Stimulated activated CD4-positive, alpha-beta T cell treated with anti-CD3 and anti-CD28 coated beads, Interleukin-1b, Interleukin-23, amount 100 ng/mL, for 1 hour (primary cell): ENCODE measurements at places on chromosomes 11 and 22.

- no peak for DNase-seq
Measured at GRCh38 chr22:33666279-33666960, 253.9 kb downstream of the LARGE1 start.

- no peak for DNase-seq
Measured at GRCh38 chr22:44862981-44863860, 110.8 kb downstream of the ARHGAP8 start.

DNA sequence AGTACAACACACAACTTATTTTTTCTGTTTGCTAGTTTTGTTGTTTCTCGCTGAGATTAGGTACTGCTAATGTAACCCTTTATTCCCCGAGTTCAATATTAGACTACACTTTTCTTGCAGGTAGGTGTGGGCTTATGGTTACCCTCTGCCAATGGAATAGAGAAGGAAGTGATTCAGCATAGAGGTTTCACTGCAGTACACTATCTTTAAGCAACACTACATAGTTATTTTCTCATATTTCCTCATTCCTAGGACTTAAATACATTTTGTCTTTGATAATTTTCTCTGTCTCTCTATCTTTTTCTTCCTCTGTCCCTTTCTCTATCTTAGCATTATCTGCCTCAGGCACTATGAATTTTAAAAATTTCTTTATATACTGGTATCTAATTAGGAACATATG lies 791.0 kb downstream of the FAM181B start:
- DNase-seq: no peak

GRCh38 chr11:134340354-134340964 lies 8.7 kb downstream of the GLB1L2 start:
- DNase-seq: no peak

- no peak for DNase-seq
Measured at GRCh38 chr11:35588627-35589026, 29.6 kb upstream of the FJX1 start.

- DNase-seq: no peak
Measured at GRCh38 chr11:10637731-10638151, 55.8 kb downstream of the IRAG1 start.

- DNase-seq: no peak
Measured at GRCh38 chr22:29343313-29343805, 27.9 kb upstream of the RASL10A start.

DNA sequence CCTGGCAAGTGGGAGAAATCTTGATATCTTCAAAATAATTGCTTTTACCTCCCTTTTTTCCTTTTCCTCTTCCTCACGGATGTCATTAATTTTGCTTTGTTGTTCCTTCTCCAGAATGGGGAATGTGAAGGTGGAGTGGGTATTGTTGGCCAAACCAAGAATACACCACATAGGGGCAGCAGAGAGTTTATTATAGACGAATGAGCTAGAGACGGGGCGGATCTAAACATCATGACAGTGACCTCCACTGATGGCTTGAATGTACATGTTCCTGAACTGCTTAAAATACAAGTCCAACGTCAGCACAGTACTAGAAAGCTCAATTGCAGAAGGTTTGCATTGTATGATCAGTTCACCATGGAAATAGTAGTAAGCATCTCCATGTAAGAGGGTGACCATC lies 122.3 kb upstream of the SNX19 start:
- no peak for DNase-seq

- no peak for DNase-seq
Measured at GRCh38 chr11:34799848-34800247, 116.3 kb downstream of the APIP start.

DNA sequence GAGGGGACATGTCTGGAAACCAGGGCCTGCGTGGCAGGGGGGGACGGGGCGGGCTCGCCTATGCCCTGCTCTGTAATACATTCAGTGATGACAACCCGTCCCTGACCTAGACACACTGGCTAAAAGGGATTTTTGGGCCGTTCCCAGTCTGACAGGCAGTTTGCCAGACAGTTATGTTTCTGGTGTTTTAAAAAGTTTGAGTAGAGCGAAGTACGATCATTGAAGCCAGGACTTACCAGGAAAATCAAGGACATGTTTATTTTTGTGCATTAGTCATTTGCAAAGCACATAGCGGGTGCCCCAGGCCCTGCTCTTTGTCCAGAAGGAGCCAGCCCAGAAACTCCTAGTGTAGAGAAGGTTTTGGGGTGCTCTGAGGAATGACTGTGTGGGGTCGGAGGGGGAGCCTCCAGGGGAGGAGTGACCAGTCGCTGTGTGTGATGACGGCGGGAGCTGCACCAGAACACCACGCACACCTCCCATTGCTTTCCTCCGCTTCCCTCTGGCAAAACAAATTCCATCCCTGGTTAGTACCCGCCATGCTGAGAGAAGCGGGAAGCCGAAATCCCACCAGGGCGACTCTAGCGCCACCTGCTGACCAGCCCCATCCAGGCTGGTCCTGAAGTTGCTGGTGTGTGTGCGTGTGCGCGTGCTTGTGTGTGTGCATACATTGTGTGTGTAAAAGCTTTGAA lies 50.8 kb downstream of the FBLN1 start:
- no peak for DNase-seq

- no peak for DNase-seq
Measured at GRCh38 chr11:76087749-76088148, 118.6 kb downstream of the WNT11 start.

- DNase-seq: no peak
Measured at GRCh38 chr11:25943777-25944661, 387.9 kb upstream of the ANO3 start.

DNA sequence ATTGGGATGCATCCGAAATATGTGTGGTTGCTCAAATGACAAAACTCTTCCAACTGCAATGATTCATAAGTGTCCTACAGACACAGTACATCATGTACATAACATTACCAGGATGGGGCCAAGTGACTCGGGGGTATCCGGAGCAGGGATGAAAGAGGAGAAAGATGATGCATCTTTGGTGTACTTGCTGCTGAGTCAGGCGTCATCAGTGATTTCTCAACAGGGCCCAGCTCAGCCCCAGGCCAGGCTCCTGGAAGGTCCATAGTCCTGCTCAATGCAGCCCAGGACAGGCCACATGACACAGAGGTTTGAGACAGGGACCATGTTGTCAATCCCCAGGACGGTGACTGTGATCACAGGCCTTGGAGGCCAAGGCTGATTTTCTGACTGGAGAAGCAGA lies 59.3 kb downstream of the GGTLC2 start:
- DNase-seq: no peak

DNA sequence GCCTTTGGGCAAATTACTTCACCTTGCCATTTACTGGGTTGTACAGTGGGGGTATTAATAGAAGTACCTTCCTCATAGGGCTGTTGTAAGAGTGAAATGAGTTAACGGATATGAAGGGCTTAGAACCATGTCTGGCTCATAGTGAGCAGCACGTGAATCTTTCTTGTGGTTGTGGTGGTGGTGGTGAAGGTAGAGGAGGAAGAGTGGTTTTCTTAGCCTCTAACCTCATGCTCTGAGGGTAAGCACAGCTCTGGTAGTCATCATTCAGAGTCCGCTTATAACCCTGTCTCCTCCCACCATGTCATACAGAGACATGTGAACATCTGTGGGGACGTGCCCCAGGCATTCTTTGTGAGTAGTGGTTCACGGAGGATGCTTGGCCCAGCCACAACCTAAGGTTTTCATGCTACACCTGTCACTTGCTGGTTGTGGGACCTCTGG lies 43.6 kb downstream of the TEAD1 start:
- DNase-seq: no peak

DNA sequence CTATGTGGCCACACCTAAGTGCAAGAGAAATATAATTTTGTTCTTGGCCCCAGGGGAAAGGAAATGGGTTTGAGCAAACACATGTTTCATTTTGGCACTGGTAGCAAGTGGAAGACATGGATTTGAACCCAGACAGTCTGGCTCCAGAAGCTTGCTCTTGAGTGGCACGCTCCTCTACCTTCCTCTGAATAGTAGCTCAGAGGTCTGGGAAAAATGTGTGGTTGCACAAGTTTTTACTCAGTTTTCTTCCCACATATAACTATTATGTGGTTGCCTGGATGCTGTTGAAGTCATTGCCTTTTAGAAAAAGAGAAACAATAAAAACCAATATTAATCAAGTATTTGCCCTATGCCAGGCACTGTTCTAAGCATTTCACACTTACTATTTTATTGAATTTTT lies 16.3 kb downstream of the PARVA start:
- DNase-seq: no peak

DNA sequence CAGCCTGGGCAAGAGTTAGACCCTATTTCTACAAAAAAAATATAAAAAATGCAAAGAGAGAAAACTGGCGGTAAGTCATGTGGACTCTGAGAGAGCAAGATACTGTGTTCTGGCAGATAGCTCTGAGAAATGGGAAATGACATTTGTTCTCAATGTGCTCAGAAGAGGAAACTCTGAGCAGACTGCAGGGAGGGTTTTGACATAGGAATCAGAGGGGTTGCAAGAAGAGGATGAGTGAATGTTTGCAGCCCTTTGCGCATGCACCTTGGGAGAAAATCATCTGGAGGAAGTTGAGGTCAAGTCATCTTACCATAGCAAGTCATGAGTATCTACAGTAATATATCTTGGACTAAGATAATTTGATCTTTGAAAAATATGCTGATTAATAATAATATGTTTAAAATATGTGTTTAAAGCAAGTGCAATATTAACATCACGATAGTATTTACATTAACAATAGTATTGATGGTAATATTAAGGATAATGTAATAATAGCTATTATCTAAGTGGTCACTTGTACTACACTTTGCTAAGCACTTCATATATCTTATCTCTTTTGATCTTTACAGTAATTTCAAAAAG lies 2.6 kb downstream of the ACER3 start:
- DNase-seq: no peak

- no peak for DNase-seq
Measured at GRCh38 chr22:29780748-29781676, 13.8 kb downstream of the UQCR10 start.

GRCh38 chr11:123559523-123559955 lies 94.9 kb downstream of the SCN3B start:
- DNase-seq: no peak

DNA sequence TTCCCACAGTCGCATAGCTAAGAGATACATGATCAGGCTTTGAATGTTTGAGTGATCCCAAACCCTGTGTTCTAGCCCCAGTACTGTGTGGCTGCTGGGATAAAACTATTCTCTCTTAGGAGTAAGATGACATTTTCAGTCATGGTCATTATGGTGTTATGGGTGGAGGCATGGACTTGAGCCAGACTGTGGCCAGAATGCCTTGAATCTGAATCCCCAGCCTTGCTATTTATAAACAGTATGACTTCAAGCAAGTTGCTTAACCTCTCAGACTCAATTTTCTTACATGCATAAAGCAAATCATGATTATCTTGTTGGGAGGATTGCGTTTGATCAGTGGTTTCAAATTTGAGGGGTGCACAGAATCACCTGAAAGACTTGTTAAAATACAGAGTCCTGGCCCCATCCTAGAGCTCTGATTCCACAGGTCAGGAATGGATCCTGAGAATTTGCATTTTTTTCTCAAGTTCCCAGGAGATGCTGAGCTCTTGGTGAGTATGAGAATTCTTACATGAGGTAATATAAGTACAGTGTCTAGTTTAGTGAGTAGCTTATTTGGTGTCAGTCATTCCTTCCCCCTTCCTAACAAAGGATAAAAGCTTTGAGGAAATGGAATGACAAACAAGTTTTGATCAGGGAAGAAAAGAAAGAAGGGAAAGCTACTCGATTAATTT lies 571.7 kb downstream of the METTL15 start:
- no peak for DNase-seq

GRCh38 chr11:69898123-69898522 lies 78.9 kb upstream of the FGF3 start:
- DNase-seq: no peak

DNA sequence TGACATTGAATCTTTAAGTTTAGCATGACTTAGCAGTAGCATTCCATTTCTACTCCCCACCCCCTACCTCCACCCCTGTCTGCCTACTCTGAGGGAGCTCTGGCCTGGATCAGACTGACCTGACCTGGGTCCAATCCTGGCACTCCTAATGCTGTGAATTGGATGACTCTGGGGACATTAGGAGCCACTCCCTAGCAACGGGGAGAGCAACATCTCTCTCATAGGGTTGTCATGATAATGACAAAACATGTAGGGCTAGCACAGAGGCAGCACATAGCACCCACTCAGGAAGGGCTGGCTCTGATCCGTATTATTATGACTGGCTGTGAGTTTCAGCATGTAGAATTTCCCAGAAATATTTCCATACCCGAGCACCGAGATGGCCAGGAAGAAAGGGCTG lies 40.5 kb downstream of the CABIN1 start:
- DNase-seq: no peak

- DNase-seq: no peak
Measured at GRCh38 chr22:30397656-30398635, 1.1 kb downstream of the SEC14L2 start.

DNA sequence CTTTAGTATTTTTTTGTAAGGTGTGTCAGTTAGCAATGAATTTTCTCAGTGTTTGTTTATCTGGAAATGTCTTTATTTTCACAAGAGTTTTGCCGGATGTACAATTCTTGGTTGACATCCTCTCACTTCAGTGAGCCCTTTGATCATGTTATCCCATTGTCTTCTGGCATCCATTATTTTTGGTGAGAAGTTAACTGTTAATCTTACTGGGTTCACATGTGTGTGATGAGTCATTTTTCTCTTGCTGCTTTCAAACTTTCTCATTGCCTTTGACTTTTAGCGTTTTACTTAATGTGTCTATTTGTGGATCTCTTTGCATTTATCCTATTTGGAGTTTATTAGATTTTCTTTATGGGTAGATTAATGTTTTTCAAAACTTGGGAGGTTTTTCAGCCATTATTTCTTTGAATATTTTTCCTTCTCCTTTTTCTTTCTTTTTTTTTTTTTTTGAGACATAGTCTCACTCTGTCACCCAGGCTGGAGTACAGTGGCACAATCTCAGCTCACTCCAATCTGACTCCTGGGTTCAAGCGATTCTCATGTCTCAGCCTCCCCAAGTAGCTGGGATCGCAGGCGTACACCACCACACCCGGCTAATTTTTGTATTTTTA lies 100.5 kb upstream of the RRM1 start:
- DNase-seq: no peak

- no peak for DNase-seq
Measured at GRCh38 chr11:118415062-118415738, 13.8 kb downstream of the ATP5MG start.

DNA sequence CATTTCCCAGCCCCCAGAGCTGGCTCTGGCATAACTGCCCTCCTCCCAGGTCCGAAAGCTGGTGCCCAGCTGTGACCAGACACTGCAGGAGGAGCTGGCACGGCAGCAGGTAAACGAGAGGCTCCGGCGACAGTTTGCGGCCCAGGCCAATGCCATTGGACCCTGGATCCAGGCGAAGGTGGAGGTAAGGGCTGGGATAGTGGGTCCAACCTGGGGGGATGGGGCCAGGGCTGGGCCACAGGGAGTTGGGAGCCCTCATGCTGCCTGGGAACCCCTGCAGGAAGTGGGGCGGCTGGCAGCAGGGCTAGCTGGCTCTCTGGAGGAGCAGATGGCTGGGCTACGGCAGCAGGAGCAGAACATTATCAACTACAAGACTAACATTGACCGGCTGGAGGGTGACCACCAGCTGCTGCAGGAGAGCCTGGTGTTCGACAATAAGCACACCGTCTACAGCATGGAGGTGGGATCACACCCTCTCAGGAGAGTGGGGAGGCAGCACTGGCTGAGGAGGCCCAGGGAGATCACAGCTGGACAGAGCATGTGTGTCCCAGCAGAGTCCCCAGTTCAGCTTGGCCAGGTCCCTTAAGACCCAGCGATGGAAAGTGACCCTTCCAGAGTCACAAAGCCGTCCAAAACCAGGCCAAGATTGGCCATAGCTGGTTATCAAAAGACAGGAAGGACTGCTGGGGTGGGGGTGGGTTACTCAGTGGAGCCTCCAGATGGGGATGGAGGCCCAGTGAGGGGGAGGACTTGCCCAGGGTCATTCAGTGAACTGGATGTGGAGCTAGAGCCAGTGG lies 7.0 kb downstream of the CTSF start:
- no peak for DNase-seq

- DNase-seq: no peak
Measured at GRCh38 chr11:79406376-79406775, 34.5 kb downstream of the TENM4 start.
